Stimulated activated CD8-positive, alpha-beta memory T cell treated with anti-CD3 and anti-CD28 coated beads, Interleukin-4, amount 100 ng/mL, for 1 hour (primary cell): ENCODE measurements at places on chromosomes 7 and 10.

- DNase-seq: no peak
Observed at GRCh38 chr7:43769791-43770465, 11.4 kb downstream of the BLVRA start.

DNA sequence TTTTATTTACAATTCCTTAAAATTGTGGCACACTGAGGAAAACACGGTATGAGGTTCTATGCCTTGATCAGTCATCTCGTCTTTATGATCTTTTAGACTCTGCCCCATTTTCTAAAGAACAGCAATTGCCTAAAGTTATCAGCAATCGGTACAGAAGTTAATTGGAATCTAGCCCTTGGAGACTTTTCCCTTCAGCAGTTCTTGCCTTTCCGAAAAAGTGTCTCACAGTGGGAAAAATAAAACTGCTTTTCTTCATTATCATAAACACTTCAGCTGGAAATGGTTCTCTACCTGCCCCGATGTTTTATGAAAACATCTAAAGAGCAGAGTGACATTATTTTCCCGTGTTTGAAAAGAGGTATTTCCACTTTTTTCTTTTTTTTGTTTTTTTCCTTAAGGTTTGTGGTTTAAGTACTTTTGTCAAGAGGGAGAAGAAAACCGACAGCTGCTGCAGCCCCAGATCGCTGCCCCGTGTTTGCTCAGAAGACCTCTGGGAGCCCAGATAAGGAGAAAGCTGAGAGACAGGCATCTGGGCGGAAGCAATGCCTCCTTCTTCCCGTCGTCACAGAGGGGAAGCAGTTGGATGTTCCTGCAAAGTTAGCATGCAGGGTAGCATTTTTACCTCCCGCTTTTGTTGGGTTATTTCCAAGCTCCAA is 149.7 kb downstream of the FRMD4A start:
- no peak for DNase-seq

- no peak for DNase-seq
Observed at GRCh38 chr7:40015790-40016296, 65.8 kb downstream of the CDK13 start.

- no peak for DNase-seq
Observed at GRCh38 chr10:46525177-46525823, 31.2 kb downstream of the GPRIN2 start.

- DNase-seq: no peak
Observed at GRCh38 chr7:5408777-5409176, 14.9 kb downstream of the TNRC18 start.

GRCh38 chr7:84469034-84469433 is 274.4 kb upstream of the SEMA3A start:
- no peak for DNase-seq

- no peak for DNase-seq
Observed at GRCh38 chr10:97505152-97505551, 6.4 kb downstream of the UBTD1 start.

GRCh38 chr7:128743112-128743772 is 4.1 kb downstream of the CALU start:
- no peak for DNase-seq

DNA sequence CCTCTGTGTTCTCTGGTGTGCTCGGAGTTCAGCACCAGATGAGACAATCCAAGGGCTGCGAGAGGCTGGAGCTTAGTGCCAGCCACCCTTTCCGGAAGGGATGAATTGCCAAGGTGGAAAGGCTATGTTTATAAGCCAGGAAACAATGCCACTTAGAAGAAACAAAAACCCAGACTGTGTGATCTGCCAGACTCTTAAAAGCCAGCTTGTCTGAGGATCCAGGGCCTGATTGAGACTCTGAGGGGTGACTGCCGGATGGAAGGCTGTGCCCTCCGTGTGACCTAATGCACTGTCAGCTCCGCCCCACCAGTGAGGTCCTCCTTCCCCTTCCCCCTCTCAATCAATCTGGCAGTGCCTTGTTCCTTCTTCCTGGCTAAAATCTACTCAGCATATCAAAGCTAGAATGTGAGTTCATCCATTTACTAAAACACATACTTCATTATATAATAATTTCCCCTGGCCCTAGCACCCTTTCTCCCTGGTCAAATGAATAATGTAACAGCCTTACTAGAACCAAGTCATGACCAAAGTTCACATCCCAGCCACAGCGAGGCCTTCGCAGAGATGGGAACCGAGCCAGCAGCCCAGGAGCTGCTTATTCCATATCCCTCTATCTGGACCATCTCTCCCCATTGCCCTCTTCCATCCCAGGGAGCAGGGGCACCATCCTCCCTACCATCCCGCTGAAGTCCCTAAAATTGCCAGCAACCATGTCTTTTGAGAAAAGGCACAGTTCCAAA is 25.5 kb downstream of the FAM107B start:
- no peak for DNase-seq

GRCh38 chr7:142006577-142006976 is 10.9 kb downstream of the MGAM start:
- no peak for DNase-seq

- DNase-seq: no peak
Observed at GRCh38 chr7:25559581-25560367, 331.5 kb upstream of the NPVF start.

DNA sequence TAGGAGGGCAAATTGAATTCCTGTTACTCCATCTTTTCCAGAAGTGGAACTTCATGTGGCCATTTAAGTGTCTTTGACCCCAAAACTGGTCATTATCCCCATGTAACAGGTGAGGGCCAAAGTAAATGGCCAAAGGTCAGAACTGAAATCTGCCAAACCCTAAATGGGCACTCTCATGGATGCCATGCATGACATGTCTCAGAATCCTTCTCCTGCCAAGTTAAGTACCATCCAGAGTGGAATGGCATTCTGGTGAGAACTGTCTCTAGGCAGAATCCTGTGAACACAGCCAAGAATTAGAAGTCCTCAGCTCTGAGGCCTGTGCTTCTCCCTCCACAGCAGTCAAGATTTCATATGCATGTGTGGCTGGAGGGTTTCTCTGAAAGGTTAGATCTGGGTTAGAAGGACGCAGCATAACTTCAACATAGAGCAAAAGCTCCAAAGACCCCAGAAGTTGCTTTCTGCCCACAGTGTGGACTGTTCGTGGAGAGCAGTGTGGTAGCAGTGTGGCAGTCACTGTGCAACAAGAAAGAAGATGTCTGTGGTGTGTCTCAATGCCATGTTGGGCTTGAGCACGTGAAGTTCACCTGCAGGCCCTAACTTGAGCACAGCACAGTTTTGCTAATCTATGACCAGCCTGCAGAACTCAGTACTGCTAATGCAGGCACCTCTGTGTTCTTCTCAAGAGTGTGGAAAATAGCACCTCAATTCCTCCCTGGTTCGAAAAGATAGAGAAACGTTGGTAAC is 121.3 kb downstream of the ADCY1 start:
- DNase-seq: no peak

DNA sequence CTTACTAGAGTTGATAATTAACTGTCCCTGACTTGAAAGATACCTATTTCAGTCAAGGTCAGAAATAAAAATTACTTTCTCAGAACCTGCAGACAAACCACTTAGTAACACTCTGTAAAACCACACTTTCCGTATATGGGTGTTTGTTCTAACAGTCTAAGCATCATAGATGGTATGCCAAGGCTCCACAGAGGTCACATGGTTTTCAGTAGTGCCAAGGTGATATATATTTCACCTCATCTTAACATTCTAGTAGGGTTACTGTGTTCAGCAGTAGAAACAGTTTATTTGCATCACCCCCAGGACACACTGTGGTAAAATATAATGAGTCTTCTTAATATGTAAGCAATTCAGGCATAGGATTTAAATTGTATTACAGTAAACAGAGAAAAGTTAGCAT is 61.5 kb downstream of the KCND2 start:
- no peak for DNase-seq

DNA sequence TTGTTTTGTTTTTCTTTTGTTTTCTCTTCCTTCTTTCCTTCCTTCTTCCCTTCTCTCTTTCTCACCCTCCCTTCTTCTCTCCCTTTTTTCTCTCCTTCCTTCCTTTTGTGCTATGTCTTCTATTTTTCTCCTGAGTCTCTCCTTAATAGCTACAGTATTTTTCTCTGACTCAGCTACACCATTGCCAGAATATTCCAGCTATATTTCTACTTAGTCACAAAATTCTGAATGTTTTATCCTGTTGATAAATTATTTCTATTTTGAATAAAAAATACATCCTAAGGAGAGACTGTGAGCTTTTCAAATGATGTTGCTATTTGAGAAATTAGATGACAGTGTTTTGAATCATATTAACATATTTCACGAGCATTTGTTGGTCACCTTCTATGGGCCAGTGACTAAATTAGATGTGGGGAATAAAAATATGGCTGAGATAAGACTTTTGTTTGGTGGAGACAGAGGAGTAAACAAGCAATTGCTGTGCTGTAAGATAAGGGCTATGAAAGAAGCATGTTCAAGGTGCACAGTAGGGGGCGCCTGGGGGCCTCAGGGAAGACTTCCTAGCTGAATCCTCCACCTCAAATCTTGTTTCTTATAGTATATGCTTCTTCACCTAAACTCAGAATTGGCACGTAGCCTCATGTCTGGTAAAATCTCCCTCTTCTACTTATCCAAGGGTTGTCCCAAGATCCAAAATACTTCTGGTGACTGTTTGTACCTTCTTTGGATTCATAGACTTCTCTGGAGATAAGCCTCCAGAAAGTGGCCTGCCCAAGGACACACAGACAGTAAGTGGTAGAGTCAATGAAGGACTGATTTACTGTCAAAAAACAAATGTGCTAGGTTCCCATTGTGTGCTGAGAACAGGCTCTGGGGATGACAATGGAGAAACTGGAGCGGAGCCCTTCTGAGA is 115.5 kb upstream of the CREB5 start:
- peak; percentile 8 for DNase-seq

- DNase-seq: no peak
Observed at GRCh38 chr10:44300666-44301649, 83.9 kb downstream of the CXCL12 start.

- no peak for DNase-seq
Observed at GRCh38 chr7:35467456-35467978, 213.6 kb upstream of the TBX20 start.

DNA sequence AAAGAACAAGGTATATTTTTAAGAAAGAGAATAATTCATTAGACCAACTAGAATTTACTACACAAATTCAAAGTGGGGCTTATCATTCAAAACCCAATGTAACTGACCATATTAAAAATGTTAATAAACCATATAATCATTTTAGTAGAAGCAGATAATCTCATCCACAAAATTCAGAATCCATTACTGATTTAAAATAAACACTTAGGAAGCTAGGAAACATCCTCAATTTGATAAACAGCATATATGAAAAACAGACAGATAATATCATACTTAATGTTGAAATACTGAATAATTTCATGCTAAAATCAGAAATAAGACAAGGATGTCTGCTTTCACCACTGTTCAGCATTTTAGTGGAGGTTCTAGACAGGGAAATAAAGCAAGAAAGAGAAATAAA is 902.8 kb upstream of the PHF14 start:
- DNase-seq: no peak

DNA sequence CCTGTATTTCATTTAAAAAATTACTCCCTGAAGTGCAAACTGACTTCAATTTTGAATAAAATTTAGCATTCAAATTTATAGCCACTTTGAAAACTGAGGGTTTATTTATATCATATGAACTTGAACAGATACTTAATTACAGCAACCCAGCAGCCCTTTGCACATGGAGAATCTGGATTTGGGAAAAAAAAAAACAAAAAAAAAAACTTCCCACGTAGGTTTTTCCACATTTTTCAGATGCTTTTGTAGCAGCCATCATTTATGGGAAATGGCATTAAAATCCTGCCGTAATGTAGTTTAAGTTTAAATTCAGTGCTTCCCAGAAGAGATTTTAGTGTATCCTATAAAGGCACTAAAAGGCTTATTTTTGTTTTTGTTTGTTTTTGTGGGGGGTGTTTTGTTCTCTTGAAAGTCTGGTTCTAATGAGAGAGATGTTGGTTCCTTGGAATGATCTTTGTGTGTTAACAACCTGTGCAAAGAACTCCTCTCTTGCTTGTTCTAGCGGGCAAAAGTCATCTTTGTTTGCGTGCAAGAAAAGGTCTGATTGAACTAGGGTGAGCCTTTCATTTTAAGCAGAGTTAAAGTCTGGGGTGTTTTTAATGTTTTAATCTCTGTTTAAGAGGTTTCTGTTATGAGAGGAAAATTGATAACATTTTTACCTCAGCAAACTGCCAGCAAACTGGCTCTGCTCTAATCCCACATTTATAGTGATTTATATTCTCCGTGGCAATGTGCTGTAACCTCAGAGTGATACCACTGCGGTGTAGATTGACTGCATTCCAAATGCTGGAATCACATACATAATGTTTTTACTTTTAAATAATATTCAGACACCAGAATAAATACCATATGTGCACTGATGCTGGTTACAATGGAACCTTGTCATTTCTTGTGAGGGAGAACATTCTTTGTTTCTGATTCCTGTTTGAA is 105.5 kb downstream of the WNT2 start:
- DNase-seq: no peak

DNA sequence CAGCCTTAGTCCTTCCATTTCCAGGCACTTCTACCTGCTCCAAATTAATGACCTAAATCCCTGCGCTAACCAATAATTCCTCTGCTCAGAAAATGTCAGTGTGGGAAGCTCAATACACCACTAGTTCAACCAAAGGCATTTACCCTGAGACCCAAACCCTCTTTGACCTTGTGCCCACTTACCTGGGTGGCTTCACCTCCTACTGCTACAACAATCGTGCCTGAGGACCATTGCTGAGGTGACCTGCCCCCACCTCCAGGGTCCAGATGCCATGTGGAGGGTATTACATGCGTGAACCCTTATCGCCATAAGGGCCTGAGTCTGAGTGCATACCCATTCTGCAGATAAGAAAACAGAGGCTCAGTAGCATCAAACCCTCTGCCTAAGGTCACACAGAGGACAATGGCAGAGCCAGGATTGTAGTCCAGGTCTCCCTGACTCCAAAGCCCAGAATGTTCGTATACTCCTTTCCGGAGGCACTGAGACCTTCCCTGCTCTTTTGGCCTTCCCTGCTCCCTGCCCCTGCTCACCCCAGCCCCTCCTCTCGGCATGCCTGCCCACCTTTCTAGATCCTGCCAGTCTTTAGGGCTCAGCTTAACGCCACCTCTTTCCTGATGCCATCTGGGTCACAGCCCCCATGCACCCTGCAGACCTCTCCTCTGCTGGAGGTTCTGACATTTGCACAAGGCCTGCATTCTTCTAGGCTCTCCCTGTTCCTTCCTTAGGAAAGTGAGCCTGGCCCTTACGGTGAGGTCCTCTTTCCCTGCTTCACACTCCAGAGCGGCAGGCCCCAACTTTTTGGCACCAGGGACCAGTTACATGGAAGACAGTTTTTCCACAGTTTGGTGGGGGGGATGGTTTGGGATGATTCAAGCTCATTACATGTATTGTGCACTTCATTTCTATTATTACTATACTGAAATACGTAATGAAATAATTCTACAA is 94.9 kb downstream of the CHST15 start:
- no peak for DNase-seq
